ENCODE measurements at places on chromosomes 7 and 10.

- DNase-seq, result no peak
Observed at GRCh38 chr10:46293832-46294640, 7.2 kb downstream of the ANTXRL start.

- DNase-seq, result no peak
Observed at GRCh38 chr7:116327752-116328151, 117.4 kb downstream of the TES start.

DNA sequence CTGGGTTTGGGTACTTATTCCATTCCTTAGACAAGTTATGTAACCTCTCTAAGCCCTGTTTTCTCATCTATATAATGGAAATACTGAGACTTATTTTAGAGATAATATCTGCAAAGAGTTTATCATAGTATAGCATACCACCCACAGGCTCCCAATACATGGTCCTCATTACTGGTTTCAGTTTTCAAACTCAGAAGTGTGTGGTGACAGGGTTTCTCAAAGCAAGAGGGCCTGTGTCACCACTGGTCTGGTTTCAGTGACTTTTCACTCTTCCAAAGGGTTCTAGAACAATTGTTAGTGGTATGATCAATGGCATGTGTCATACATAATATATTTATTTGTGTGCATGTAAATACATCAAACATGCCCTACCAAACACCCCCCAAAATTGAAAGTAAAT is 89.2 kb upstream of the BMPER start:
- no peak for DNase-seq

DNA sequence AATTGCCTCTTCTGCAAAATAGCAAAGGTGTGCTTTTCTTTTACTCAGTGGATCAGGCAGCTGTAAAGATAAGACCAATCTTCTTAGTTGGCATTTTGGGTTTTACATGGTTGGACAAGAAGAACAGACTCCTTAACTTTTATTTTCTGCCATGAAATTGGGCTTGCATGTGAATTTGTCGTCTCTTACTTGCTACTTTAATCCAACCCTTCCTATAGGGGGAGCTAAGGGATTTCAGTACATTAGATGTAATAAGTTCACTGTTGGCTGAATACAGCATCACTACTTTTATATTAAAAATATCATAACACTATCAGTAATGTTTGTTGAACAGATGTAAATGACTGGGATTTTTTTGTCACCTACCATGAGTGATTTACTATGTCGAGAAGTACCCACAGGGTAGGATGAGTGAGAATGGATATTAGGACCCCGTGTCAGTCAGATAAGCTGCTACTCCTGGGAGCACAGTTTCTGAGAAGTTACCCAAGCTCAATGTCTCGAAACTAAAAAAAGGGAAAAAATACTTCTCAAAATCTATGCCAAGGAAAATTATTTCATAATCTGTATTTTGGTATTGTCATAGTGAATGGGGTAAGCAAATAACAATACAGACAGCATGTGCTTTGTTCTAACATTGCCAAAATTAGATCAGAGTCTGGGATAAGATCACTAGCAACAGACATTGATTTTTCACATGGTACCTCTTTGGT is 127.4 kb upstream of the AGR3 start:
- DNase-seq, result no peak

- DNase-seq, result no peak
Observed at GRCh38 chr10:110765513-110766319, 106.0 kb upstream of the PDCD4 start.

GRCh38 chr7:150665896-150666295 is 19.6 kb upstream of the GIMAP2 start:
- no peak for DNase-seq

DNA sequence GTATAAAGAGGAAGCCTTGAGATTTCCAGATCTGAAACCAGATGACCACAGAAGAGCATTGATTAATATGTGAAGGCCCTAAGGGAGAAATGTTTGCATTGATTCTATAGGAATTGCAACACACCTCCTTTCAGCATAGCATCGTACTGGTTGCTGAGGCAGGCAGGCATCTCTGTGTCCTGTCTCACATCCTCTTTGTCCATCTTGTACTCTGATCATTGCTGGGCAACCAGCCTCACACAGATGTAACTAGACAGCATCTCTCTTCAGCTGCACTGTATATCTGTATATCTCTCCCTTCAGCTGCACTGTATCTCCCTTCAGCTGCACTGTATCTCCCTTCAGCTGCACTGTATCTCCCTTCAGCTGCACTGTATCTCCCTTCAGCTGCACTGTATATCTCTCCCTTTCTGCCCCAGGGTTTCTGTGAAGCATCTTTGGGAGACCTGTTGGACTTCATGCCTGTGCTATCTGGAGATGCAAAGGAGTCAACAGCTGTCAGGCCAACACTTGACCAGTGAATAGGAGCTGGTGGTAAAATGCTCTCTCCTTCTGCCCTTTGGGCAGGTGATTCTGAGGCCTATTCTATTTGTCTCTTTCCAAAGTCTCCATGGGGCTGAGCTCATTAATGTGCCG is 40.3 kb downstream of the TMEM178B start:
- no peak for DNase-seq

DNA sequence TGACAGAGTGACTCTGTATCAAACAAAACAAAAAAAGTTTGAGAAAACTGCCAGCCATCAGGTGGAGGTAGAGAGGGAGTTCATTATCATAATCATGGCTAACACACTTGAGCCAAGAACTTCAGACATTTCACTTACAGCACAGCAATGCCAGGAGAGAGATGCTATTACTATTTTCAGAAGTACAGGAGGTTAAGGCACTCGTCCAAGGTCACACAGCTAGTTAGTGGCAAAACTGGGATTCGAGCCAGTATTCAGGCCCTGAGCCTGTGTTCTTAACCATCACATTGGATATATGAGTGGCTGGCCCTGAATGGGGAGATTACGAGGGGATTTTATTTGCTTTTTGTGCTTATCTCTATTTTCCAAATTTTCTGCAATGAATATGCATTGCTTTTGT is 24.8 kb upstream of the UNC5B start:
- no peak for DNase-seq

- DNase-seq, result no peak
Observed at GRCh38 chr10:111161109-111161874, 84.5 kb downstream of the ADRA2A start.

- no peak for DNase-seq
Observed at GRCh38 chr10:86569335-86569734, 47.7 kb upstream of the WAPL start.

GRCh38 chr7:76069238-76069638 is 21.3 kb downstream of the MDH2 start:
- no peak for DNase-seq

DNA sequence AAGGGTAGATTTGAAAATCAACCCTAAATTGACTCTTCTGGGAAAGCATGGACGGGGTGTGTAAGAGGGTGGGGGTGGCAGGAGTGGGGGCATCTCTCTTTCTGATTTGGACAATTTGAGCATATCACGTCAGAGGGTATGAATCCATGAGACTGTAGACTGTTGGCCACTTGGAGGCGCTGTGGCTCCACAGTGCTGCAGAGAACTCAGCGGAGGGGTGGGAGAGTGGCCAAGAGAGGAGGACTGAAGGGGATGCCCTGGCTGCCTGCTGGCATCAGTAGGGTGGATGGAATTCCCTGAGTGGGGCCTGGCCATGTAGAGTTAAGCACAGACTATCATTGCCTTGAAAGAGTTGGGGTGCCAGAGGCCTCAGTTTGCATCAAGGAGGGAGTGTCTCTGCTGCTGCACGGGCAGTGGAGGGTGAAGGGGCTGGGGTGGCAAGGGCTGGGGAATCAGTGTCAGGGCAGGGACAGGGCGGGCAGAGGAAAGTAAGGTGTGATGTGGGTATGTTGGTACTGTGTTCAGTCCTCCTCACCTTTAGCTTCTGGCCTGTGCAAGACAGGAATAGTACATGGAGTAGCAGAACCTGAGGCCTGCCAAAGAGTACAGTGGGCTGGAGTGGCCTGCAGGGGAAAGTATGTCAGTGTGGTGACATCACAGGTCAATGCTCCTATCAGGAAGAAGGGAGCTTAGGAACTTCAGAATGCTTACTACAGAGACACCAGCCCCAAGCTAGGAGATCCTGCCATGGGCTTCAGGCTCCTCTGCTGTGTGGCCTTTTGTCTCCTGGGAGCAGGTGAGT is 133.5 kb upstream of the PRSS58 start:
- DNase-seq, result no peak

GRCh38 chr10:132193907-132194552 is 7.3 kb downstream of the DPYSL4 start:
- no peak for DNase-seq

DNA sequence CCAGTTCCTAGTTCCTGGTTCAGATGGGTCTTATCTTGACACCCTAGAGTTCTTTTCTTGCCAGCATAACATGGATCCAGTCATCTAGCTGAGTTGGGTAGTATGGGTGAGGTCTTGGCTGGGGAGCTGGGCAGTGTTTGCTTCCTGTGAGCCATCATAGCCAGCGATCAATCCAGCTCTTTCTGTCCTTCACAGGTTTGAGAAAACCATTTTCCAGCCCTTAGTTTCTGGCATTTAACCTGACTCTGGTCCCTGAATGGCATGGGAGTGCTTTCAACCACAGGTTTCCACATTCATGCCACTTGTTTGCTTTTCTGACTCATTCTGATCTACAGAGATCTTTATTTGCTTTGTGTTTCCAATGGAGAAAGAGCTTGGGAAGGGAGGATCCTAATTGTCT is 8.6 kb downstream of the SLC13A1 start:
- no peak for DNase-seq

- no peak for DNase-seq
Observed at GRCh38 chr10:88865281-88865876, 13.7 kb upstream of the ANKRD22 start.

- no peak for DNase-seq
Observed at GRCh38 chr7:20330239-20330927, at the start of gene ITGB8. TSS of gene ITGB8 (plus strand) at chr7:20330900. CDS start at chr7:20331807, 907 bp downstream.

GRCh38 chr7:140005341-140005740 is 57.4 kb downstream of the PARP12 start:
- DNase-seq, result no peak

DNA sequence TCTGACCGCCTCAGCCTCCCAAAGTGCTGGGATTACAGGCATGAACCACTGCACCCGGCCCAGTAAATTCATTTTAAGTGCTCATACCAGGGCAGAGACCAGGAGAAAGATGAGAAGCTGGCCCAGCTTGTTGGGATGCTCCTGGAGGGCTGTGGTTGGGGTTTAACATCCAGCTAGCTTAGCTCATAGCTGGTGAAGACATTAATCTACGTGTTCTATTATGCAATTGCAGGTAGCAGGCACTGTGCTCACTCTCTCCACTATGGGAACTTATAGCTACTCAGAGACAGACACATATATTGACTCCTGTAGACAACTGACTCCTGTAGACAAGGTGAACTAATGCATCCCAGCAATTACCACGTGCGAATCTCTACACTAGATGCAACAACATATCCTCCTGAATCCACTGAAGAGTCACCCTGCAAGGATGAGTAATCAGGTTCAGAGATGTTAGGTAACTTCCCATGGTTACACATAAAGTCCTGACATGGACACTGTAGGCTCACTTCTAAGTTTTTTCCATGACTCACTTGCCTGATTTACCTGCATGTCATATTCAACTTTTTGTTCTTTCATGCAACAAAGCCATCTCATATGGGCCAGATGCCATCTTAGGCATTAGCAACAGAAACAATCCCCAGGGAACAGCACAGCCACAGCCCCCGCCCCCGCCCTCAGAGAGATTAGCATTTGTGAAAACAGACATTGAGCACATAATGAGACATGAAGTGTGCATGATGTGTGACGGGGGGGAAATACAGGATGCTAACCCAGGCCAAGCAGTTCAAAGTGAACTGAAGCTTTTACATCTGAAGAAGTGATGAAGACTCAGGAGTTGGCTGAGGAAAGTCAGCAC is 37.2 kb downstream of the ERLIN1 start:
- DNase-seq, result peak; percentile 35

DNA sequence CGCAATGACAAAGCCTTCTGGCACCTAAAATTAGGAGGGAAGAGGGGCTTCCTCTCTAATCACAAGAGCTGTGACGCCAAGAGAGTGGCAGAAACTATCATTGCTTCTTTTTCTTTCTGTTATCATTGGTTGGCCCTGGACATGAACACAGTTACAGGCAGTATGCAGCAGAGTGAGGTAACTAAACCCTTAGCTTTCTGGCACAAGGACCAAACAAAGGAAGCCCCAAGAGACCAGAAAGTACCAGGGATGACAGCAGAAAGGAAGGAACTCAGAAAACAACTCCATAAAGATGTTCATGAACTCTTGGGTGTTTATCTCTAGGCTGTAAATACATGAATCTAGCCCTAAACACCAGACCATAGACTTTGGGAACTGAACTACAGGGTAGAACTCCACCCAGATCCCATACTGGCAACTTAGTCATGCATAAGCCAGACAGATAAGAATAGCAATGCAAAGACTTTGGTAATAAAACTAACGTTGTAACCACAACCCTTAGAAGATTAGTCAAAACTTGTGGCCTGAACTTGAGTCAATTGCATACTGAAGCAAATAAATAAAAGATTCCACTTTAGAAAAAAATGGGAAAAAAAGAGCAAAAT is 195.7 kb upstream of the PTN start:
- DNase-seq, result no peak

GRCh38 chr10:118764195-118764594 is 9.4 kb upstream of the CACUL1 start:
- DNase-seq, result no peak

DNA sequence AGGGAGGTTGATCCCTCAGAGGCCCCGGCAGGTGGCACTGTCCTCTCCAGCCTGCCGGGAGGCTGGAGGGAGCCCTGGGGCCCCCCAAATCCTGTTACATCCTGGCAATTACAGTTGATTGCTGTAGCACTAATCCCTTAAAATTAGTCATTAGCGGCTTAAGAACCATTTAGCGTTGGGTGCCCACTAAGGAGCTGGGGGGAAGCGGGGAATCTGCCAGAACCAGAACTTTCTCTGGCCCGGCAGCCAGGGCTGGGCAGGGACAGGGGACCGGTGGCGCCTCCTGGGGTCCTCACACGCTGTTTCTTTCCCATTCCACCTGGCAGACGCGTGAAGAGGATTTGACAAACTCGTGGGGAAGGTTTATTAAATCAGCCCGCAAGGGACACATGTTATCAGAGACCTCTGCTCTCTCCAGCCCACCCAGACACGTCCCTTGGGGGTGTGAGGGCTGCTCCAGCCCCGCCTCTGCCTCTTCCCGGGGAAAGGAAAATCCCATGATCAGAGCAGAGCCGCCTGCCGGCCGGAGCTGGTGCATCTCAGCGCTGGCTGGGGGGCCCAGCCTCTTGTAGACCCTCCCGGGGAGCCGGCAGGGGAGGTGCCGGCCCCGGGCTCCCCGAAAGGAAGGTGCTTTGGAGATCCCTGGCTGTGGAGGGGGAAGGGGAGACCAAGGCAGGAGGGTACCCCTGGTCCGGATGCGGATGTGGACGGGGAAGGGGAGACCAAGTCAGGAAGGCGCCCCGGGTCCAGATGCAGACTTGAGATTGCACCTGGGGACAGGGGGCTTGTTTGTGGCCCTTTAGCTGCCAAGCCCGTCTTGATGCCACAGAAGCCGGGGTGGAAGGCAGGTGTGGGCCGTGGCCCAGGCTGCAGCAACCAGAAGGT is 142.7 kb downstream of the ELFN1 start:
- DNase-seq, result no peak
